AG04449 (cell line): ENCODE measurements at places on chromosomes 11 and 22.
A peak's percentile ranks its signal among the peaks of the same experiment; 100 is the strongest.

GRCh38 chr22:45319324-45319685 is 9.6 kb downstream of the FAM118A start:
- DNase-seq = no peak

- DNase-seq = no peak
Measured at GRCh38 chr22:45190202-45190872, 26.6 kb downstream of the NUP50 start.

GRCh38 chr11:73965764-73966121 is 14.9 kb downstream of the DNAJB13 start:
- DNase-seq = no peak

DNA sequence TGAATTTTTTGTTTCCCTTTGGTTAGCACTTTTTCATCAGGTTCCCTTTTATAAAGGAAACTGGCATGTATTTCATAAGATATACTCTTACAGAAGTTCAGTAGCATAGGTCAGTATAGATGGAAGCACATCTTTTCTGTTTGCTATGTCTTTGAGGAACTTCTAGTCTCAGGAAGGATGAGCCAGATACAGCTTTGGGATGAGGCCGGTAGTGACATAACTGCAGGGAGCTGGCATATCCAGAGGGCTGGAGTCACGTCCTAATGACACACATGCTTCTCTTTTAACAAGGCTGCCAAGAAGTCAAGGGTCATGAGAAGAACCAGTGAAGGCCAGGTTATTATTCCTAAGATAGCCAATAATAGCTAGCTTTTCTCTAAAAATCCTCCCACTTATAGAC is 33.3 kb upstream of the ADSL start:
- no peak for DNase-seq

DNA sequence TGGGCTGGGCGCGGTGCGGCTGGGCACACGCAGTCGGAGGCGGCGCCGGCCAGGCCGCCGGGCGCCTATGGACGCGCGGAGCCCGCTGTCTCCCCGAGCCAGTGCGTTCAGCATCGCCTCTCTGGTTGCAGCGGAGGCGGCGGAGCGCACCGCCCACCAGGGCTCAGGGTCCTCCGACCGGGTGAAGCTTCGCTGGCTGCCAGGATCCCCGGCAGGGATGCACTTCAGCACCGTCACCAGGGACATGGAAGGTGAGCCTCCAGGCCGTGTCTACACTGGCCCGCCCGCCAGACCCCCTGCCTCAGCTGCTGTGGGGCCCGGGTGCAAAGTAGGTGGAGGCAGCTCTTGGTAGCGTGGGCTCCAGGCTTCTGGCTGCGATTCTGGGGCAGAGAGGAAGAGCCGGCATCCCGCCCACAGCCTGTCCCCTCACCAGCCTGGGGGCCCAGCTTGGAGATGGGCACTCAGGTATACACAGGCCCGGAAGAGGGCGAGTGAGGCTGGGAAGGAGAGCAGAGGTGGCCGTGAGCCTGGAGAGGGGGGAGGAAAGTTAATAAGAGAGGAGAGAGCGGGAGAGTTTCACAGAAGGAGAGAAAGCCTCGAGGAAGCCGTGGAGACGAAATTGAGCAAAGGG is 1.0 kb upstream of the TBX1 start:
- no peak for DNase-seq

GRCh38 chr11:82676483-82677094 is 57.1 kb downstream of the FAM181B start:
- no peak for DNase-seq

GRCh38 chr11:79616392-79616851 is 175.6 kb upstream of the TENM4 start:
- no peak for DNase-seq

DNA sequence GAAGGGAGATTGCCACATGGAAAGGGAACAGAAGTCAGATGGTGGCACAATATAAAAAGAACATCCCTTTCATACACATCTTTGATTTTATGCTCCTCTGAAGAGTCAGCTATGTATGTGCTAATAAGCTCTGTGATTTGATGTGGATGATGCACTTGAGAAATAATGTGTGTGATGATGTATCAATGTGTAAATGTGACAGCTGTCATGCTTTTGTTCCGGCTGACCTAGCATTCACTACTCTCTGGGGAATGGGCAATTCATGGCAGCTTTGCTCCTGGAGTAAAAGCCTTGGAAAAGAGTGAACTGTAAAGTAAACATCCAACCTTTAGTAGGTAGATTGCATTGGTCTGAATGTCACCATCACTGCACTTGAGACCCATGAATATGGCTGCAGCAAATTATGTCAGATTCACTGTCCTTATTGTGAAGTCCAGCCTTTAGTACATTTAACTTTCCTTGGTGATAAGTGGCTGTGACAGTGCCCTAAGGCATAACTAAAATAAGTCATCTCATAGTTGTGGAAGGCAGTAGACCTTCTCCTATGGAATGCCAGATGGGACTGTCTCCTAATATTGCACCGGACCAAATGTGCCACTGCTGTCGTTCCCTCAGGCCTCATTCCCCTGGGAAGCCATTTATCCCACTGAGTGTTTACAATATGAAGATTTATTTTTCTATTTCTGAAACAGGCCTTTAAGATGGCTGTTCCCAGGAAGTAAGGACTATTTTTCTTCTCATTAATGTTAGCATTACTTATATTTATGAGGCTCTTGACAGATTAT is 178.2 kb upstream of the CCDC90B start:
- DNase-seq = no peak

DNA sequence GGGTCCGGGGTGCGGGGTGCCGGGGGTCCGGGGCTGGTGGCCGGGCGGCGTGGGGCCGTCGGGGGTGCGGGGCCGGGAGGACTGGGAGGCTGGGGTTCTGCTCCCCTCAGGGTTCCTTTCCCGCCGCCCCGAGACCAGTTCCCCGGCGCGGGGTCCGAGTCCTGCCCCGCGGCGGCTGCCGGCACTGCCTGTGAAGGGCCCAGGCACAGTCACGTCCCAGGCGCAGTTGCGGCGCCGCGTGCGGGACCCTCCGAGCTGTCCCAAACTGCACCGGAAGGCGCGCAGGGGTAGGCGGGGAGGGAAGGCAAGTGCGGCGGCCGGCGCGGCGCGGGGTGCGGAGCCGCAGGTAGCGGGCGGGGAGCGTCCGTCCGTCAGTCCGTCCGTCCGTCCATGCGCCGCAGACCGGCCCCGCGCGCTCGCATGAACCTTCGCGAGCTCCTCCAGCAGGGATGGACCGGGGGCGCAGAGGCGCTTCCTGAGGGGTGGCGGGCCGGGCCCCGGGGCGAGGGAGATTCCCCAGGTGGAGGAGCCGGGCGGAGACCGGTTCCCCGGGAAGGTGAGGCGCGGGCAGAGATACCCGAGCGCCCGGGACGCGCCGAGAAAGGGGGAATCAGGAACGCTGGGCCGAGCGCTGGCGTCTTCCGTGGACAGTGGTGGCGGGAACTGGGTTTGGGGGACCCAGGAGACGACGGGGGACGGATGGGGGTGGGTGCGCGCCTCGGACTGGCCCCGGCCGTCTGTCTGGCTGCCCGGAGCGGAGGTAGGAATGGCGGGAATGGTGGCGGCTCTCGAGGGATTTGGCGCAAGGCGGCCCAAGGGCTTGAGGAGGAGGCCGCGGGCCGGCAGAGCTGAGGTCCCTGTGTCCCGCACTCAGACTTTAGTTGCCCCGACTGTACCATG is 3.1 kb upstream of the ADORA2A start:
- DNase-seq = no peak

DNA sequence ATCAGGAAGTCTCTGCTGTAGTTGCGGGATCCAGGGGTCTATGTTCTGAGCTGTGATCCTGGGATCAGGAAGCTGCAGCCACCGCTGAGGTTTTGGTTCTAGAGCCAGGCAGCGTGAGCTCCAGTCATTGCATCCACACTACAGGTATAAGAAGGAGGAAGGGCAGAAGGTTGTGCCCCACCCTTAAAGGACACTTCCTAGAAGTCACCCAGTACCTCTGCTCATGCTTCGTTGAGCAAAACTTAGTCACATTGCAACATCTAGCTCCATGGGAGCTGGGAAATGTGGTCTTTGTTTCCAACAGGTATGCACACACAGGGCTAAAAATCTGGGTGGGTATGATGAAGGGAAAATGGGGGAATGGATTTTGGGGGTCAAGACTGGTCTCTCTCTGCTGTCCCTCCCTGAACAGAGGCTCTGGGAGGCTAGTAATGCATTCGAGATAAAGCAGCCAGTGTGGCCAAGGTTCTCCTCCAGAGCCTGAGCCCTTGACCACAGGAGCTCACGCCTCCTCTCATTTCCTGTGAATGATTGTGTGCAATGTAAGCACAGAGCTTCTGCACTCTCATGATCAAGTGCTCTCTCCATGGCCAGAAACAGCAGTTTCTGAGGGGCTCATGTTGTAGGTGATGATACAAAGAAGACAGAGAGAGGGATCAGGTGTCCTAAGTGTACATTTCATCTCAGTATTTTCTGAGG is 86.8 kb upstream of the OR4B1 start:
- no peak for DNase-seq

GRCh38 chr22:19691721-19692341 is 22.5 kb upstream of the SEPTIN5 start:
- no peak for DNase-seq

DNA sequence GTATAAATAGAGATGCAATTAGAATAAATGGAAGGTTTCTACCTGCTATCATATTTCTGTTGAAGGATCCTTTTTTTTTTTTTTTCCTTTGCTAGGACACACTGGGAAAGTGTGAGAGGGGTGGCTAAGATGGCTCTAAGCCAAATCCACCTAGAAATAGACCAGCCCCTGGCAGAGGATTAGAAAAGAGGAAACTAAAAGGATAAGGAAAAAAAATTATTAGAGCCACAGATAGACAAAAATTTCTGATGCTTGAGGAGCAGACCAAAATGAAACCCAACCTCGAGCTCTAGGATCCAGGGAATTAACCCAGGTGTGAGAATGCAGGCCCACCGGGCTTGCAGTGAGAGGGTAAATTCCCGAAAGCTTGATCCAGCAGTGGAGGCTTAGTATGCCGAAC is 262.3 kb downstream of the CADM1 start:
- no peak for DNase-seq

GRCh38 chr22:50542416-50542927 is 3.2 kb upstream of the KLHDC7B start:
- no peak for DNase-seq

- peak; percentile 38 for DNase-seq
Measured at GRCh38 chr11:70517988-70518907, 119.9 kb downstream of the CTTN start.

GRCh38 chr22:39665661-39666431 is 95.3 kb downstream of the CACNA1I start:
- DNase-seq = no peak

DNA sequence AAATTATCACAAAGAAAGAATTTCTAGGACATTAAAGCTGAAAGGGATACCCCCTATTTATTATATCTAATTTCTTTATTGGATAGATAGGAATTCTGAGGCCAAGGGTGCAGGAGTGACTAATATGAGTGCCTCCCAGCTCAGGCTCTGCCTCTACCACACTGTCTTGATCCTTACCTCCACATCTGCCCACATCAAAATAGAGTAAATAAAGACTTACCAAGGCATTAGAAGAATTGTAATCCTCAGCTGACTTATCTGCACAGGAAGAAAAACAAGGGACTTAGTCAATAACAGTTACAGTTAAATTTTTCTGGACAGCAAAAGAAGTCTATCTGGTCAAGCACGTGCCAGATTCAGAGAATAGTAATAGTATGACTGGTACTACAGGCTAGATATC is 72.6 kb upstream of the GDPD4 start:
- no peak for DNase-seq

GRCh38 chr11:120511820-120512738 is 531 bp downstream of the GRIK4 start:
- no peak for DNase-seq

DNA sequence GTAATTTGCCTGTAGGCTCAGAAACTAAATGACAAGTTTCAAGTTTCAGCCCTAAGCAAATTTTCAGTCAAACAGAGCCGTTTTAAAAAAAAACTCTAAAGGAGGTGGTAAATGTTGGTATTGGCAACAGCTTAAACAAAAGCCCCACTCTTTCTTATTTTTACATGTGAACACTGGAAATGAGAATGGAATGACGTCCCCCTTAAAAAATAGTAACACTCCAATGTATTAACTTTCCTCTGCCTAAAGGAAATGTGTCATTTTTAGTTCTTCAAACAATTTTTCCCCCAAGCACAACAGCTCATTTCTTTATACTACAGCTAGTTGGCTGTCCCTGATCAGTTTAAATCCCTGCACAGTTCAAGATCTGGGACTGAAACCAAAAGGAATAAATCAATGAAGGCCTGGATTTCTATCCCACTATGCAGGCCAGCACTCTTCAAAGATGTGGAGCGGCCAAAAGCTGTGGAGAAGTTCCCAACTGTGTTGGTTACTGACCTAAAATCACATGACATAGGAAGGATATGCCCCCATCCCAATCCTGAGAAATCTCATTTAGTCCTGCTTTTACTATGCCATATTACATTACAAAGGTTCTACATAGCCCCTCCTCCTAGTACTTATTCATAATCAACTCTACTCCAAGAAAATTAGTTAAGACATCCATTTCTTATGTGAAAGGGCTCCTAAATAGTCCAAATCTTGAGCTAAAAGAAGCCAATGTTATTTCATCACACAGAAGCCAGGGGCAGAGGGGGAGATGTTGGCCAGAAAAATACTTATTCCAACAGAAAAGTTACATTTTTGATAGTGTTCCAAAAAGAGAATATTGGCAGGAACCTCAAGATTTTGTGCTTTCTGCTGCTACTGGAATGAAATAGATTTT is 95.9 kb downstream of the CADM1 start:
- peak; percentile 9 for DNase-seq

GRCh38 chr11:106621484-106621883 is 396.8 kb downstream of the GUCY1A2 start:
- no peak for DNase-seq

GRCh38 chr11:130671801-130672700 is 223.6 kb downstream of the ADAMTS15 start:
- peak; percentile 77 for DNase-seq

- no peak for DNase-seq
Measured at GRCh38 chr22:26476705-26477340, 6.8 kb downstream of the HPS4 start.

DNA sequence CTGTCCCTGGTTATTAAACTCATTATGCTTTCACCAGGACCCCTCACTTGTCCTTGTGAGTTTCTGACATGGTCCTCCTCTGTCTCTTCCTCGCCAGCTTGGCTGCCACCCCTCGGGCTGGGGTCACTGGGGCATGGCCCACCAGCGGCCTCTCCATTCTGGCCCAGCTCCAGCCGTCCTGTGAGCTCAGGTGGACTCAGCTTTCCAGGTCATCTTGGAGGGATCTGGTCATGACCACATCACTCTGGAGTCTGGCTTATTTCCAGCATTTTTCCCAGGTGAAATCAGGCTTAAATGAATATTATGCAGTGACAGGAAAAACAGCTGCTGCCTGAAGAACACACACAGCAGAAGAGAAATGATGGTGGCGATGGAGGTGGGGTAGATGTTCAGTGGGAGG is 224.5 kb downstream of the ADAMTS15 start:
- no peak for DNase-seq
